NCI-H1417 (cell line): ENCODE measurements at places on chromosomes 11 and 22.

- DNase-seq, result peak; percentile 82
These were observed 516 bp downstream of the VPS26B start for GRCh38 chr11:134224710-134225664.

DNA sequence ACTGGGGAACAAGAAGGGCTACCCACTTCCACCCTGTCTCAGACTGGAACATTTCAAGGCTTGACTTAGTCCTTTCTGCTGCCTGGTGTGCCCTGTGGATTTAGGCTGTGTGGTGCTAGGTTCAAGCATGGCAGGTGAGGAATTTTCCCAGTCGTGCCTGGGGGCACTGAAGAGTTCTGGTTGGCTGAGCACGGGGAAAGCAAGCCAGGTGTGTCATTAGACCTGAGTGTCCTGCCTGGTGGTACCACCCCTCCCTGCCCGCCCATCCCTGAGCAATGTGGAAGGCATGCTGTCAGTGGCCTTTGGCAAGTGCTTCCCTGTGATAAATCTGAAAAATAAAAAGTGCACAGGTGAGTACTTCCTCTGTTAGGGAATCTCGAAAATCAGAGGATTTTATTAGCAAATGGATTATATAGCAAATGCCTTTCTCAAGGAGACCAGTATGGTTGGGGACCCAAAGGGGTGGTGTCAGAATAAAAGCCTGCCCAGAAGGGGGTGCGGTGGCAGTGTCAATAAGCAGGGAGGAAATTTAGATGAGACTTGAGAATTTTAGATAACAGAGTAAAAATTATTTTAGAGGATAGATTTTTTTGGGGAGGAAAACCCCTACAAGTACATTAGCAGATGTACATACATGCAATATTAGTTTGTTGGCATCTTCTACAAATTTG lies 22.8 kb downstream of the TEAD1 start:
- peak; percentile 59 for DNase-seq

GRCh38 chr11:70092959-70093715 lies 15.0 kb downstream of the ANO1 start:
- no peak for DNase-seq

- DNase-seq, result no peak
These were observed 32.1 kb upstream of the SOX10 start for GRCh38 chr22:38016182-38017151.

- no peak for DNase-seq
These were observed 9.7 kb upstream of the SOX10 start for GRCh38 chr22:37994049-37994448.

DNA sequence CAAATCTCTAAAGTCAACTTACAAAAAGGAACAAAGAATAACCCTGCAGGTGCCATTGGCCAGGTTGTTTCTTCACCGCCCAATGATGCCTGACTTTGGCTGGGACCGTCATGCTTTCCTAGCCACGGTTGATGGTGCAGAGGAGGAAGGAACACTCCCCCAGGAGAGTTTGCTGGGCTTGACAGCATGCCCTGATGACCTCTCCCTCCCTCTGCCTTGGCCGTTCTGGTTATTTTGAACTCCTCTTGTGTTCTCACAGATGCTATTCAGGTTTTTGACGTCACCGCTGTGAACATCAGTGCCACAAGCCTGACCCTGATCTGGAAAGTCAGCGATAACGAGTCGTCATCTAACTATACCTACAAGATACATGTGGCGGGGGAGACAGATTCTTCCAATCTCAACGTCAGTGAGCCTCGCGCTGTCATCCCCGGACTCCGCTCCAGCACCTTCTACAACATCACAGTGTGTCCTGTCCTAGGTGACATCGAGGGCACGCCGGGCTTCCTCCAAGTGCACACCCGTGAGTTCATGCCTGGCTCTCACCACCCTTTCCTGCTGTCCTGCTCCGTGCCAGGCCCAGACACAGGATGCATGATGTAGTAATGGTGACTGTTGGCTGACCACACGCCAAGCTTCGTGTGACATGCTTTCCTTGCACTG lies 89.0 kb upstream of the OR4B1 start:
- DNase-seq, result no peak
